ENCODE measurements at places on chromosomes 16 and 17. TPM values are rescaled to one million over a fixed set of nuclear protein-coding genes. Genes with fewer than 3 reads are reported as not detected.

GRCh38 chr17:68819465-68819864 lies 135.7 kb downstream of the ABCA8 start:
- DNase-seq, result no peak

GRCh38 chr17:42706732-42707131 lies 24.4 kb downstream of the CNTNAP1 start:
- no peak for DNase-seq

DNA sequence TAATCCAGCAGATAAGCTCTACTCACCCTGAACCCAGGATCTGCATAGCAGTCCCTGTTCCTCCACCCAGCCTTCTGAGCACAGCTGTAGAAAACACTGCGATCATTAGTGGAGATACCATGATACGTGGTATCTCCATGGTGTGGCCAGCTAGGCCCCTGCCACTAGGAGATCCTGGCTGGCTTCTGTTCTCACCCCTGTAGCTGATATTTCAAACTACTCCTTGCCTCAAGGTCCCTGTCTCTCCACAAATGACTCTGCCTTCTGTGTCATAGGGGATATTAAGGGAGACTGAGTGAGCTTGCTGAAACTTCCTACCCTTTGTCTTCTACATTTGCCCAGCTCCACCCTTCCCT lies 44.3 kb downstream of the ERN1 start:
- no peak for DNase-seq

- DNase-seq, result no peak
Observed at GRCh38 chr16:49127103-49127502, 154.5 kb downstream of the CBLN1 start.

- no peak for DNase-seq
Observed at GRCh38 chr16:77738706-77739558, 16.6 kb downstream of the NUDT7 start.

GRCh38 chr16:71443714-71444113 lies 1.9 kb upstream of the TLE7 start:
- no peak for DNase-seq

CCL16 gene
- total RNA-seq, result 2.8 TPM

GRCh38 chr17:47292206-47292605 lies 31.5 kb upstream of the EFCAB13 start:
- no peak for DNase-seq

ST3GAL2 gene
- 20.3 TPM for total RNA-seq

- no peak for DNase-seq
Observed at GRCh38 chr17:72614871-72615626, 477.4 kb downstream of the SLC39A11 start.

- DNase-seq, result no peak
Observed at GRCh38 chr16:80596507-80597207, 55.9 kb downstream of the DYNLRB2 start.

DNA sequence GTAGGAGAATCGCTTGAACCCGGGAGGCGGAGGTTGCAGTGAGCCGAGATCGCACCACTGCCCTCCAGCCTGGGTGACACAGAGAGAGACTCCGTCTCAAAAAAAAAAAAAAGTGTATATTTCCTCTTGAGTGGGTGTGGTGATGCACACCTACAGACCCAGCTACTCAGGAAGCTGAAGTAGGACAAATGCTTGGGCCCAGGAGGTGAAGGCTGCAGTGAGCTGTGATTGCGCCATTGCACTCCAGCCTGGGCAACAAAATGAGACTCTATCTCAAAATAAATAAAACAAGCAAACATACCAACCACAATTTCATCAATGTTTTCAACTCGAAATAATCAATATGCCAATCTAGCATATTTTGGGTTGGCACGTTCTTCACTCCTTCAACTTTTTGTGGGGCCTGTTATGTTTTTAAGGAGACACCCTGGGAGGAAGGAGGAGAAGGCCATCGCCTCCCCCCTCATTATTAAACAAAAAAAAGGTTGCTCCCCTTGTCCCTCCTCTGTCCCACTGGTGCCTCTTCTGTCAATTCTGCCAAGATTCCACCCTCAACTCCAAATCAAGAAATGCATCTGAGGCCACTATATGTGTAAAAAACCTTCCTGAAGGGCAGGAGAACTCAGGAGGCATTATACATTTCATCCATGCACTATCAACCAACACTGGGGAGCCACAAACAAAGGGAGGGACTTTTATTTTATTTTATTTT lies 52.4 kb upstream of the ATF7IP2 start:
- no peak for DNase-seq

- DNase-seq, result no peak
Observed at GRCh38 chr16:2968368-2968737, 795 bp upstream of the PAQR4 start.

GRCh38 chr16:12089492-12090150 lies 113.1 kb downstream of the SNX29 start:
- DNase-seq, result no peak

DNA sequence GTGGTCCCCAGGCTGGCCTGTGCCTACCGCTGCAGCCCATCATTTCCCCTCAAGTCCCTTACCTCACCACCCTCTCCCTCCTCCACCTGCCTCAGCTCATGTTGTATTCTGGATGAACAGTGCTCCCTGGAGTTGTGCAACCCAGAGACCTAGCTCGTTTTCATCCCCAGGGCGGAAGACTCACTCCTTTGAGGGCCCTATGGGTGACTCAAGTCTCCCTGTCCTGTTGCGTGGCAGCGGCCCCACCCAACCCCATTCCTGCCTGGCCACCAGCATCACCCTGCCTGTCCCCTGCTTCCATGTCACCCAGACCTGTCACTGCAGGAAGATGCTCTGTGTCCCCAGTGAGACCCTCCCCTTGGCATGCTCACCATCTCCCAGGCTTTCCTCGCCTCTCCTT lies 3.3 kb downstream of the ALOX12B start:
- no peak for DNase-seq

DNA sequence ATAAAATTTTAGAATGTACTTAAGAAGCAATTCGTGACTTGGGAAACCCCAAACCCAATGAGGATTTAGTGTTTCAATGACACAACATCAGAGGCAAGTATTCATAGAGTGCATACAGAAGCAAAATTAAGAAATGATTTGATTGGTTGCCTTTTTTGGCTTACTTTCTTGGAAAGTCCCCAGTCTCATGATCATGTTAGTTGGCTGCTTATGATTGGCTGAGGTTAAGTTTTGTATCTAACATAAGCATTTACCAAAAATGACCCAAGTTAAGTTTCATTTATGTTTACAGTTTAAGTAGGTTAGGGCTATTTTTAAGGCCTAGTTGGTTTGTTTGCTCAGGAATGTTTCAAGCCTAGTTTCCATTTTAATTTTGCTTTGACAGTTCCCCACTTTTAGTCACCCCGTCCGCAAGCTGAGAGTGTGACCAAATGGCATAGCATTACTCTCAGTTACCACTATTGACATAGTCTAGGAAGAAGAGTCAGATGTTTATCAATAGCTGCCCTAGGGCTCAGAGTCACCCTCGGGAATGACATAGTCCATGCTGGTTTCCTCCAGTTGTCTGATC lies 36.2 kb downstream of the DGKE start:
- DNase-seq, result no peak

DNA sequence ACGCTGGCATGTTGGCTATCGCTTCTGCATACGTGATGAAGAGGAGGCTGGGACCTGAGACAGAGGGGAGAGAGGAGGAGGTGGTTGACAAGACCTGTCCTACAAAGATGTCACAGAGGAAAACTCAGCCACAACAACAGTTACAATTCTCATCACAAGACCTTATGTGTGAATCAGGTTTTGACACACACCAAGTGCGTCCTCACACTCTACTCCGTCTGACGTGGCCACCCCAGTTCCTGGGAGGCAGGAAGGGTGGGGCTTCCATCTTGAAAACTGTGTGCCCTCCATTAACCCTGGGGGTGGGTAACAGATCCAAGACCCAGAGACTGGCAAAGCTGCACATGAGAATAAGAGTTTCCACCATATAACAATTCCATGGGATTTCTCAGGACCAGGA lies 24.1 kb downstream of the SLC6A4 start:
- no peak for DNase-seq

- no peak for DNase-seq
Observed at GRCh38 chr16:65254144-65254543, 132.3 kb upstream of the CDH11 start.

DNA sequence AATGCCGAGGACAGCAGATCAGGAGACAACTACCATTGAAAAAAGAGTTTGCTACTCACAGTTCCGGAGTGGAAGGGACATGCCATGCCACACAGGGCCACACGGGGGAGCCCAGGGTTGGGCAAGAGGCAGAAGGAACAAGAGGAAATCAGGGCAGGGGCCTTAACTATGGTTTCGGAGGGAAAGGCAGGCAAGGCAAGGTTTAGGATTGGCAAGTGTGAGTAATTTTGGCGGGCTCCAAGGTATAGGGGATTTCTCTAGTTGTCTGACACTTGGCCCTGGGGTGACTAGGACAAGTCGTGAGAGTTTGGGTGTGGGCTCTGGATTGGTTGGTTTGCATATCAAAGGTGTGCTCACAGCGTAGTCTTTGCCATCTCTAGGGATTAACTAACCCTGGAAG lies 27.0 kb upstream of the NTN1 start:
- DNase-seq, result peak; percentile 44

SLC16A11 gene
- 0.44 TPM for total RNA-seq

Data from omental fat pad (tissue), 4 donors.